ENCODE measurements at places on chromosomes 3 and 15.

DNA sequence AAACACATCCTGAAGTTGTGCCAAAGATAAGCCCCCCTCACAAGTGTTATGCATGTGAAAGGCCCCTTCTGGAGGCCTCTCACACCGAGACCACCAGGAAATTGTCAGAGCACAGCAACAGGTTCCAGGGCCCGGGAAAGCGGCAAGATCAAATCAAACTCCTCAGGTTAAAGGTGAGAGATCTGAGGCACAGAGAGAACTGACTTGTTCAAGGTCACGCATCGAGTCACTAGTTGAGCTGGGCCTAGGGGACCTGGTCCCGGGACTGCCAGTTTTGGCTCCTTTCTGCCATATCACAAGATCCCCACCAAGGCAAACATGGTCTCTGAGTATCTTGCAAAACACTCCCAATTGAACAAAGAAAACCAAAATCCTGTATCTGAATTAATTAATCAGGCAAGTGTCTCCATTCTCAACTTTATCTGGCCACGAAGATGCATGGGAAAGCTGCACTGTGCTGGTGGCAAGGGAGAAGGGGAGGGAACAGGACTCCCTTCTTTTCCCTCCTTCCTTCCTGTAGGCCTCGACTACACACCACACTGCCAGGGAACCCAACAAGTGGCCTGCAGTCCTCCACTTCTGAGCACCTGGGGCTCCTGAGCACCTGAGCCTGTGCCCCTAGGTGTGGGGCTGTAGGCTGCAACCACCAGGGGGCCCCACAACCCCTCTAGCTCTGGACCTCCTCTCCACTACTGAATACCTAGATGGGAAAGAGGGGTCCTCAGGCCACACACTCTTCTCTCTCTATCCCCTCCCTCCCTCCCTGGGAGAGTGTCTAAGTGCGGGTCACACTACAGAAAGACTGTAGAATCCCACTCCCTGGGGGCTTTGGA is 37.3 kb downstream of the ANP32A start:
- DNase-seq: peak; percentile 63

DNA sequence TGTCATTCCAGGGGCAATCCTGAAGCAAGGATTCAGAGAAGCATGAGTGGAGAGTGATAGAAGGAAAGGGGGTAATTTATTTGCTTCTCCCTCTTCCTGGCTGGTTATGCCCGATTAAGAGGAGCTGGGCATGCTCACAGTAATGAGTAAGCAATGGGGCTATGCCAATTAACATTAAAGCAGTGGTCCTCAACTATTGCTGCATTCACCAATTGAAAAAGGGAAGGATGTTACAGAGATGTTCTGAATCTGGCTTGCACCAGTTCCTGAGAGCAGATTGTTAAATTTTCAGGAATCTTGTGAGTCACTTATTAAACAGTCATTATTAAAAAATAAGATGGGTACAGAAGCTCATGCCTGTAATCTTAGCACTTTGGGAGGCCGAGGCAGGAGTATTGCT is 85.9 kb upstream of the ZBTB20 start:
- DNase-seq: no peak

DNA sequence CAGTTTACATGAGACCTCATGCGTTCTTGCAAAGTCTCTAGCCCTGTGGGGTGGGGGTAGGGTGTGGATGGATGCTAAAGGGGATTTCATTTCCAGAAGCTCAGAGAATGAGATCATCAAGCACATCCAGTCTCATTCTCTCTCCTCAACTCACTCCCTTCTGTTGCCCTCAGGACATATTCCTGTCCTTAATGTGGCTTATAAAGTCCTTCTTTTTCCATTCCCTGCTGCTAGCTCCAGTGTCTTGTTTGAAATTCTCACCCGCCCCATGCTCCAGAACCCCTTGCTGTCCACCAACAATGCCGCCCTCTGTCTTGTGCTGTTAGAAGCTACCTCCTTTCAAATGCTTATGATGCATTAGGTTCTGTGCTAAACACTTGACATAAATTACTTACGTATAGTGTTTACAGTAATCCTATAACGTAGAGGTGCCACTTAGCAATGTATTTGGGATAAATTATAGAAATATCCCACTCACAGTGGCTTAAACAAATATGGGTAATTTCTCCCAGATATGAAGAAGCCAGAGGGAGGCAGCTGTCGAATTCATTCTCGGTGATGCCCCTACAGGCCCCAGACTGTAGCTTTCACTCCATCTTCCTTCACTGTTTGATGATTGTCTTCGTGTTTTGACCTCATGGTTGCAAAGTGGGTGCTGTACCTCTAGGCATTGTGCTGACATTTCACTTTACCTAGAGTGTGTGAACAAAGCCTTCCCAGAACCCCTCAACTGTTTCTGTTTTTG is 273.1 kb upstream of the TBL1XR1 start:
- no peak for DNase-seq

GRCh38 chr3:22475665-22476240 is 724.7 kb upstream of the ZNF385D start:
- DNase-seq: no peak

DNA sequence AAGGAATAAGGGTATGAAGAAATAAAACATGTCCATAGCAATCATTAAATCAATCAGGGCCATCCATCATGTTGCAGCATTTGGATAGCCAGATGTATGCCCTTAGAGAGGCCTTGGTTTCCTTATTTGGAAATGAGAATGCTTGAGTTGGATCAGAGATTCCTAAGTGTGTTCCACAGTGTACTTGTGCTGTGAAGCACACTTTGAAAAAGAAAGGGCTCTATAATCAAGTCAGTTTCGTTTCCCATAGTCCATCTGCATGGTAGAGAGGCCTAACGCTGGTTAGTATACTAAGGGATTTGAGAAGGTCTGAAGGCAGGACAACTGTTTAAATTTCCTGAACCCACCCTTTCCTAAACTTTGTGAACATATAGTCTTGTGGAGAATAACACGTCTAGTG is 30.9 kb downstream of the RBMS3 start:
- no peak for DNase-seq
